Left lobe of liver (tissue), 2 donors: ENCODE measurements at places on chromosomes 2 and 18.

DNA sequence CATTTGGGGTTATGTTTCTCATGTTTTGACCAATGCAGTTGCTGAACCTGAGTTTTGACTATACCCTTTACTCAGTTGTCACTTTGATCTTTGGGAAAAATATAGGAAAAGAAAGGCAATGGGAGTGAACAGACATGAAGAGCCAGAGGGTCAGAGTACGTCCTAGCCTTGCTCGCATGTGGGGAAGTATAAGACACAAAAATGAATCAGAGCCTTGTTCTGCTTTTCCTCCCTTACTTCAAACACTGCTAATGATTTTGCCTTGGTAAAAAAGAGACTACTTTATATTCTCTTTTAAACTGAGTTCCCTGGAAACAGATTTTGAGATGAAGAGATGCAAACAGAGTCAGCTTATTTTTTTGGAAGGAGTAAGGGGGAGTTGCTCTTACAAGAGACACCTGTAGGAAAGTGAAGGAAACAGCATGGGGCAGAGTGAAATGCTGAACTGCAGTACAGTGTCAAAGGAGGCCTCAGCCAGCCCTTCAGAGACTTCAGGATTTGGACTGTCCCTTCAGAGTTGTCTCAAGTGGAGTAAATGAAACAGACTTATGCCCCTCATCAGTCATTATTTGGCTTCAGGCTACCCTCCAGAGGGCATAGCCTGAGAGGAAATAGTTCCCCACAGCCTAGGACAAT is 11.1 kb upstream of the FAP start:
- DNase-seq: no peak

- no peak for DNase-seq
These were observed 70.8 kb downstream of the MYO3B start for GRCh38 chr2:170248574-170249393.

GRCh38 chr2:105961599-105962146 is 217.0 kb downstream of the NCK2 start:
- no peak for DNase-seq

GRCh38 chr18:55375930-55376329 is 212.1 kb downstream of the TCF4 start:
- no peak for DNase-seq

DNA sequence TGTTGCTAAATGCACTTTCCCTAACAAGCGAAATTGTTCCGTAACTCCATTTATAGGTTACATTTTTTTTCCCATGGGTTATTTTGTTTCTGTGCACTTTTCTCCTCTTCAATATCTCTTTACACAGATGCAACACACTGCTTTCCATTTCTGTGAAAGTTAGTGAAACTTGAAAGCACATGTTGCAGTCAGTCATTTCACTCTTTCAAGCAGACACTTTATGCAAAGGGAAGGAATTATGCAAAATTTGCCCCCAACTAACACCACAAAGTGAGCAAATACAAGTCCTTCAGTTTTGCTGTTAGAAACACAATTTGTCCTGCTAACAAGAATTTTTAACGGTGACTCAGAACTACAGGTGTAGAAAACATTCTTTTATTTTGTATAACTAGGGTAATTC is 124.8 kb downstream of the PTH2R start:
- DNase-seq: no peak

DNA sequence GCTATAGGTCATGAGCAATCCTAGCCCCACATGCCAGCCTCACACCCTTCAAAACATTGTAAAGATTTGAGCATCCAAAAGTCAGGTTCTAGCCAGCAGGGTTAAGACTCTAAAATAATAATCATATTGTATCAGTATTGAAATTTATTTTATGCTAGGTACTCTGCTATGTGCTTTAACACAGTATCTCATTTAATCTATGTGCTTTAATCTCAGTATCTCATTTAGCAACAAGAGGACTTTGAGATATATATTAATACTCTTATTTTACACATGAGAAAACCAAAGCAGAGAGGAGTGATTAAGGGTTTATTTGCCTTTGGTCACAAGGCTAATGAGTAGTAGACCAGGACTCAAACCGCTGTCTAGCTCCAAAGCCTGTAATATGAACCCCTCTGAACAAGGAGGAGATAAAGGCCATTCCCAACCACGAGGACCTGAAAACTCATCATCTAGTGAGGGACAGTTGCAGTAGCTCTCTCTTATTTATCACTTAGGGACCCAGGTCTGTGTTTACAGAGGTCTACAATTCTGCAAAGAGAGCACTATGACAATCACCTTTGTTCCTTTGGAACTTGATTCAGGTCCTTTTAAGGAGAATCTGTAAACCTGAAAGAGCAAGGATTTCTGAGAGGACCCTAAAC is 116.5 kb upstream of the SERTAD2 start:
- no peak for DNase-seq

DNA sequence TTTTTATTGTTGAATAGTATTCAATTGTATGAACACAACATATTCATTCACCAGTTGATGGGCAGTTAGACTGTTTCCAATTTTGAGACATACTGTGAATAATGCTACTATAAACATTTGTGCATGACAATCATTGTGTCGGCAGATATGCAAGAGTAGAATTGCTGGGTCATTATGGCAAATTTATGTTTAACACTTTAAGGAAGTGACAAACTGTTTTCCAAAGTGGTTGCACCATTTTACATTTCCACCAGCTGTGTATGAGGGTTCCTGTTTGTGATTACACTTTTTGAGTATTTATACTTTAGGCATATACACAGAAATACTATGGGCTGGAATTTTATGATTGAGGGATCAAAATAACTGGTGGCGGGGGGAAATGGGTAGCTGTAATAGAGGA is 61.2 kb downstream of the MAP4K3 start:
- no peak for DNase-seq

GRCh38 chr18:49898421-49898820 is 85.1 kb upstream of the ACAA2 start:
- DNase-seq: no peak

DNA sequence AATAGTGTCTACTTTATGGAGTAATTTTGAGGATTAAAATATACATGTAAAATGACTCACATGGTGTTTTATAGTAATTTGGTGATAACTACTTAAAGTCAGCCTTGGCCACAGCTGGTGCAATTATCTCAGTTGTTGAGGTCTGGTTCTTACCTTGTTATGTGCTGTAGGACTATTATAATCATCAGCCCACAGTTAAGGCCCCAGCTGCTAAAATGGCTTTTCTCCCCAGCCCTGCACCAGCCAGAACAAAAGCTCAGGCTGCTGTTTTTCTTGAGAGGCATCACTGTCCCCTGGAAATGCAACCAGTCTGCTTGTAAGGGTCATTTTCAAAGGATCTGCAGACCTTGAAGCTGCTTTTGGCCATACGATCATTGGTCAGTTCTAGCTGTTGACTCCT is 283.3 kb upstream of the THUMPD2 start:
- DNase-seq: no peak

DNA sequence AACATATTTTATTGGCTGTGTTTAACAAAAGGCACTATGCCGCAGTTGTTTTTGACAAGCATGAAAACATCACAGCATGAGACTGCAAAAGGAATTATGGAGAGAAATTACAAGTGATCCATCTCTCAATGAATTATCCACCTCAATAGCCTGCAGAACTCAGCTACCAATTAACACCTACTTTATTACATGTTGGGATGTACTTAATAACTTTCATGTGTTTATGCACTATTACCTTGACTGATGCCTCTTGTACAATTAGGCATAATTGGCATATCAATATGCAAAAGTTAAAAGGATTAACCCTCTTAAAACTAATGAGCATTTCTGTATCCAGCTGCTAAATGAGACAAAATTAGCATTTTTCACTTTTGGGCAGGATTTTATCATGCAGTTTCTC is 27.8 kb downstream of the ARHGAP15 start:
- no peak for DNase-seq

GRCh38 chr18:58400331-58400870 is 228.5 kb downstream of the ALPK2 start:
- no peak for DNase-seq

GRCh38 chr18:45786941-45787340 is 38.5 kb upstream of the SIGLEC15 start:
- no peak for DNase-seq

DNA sequence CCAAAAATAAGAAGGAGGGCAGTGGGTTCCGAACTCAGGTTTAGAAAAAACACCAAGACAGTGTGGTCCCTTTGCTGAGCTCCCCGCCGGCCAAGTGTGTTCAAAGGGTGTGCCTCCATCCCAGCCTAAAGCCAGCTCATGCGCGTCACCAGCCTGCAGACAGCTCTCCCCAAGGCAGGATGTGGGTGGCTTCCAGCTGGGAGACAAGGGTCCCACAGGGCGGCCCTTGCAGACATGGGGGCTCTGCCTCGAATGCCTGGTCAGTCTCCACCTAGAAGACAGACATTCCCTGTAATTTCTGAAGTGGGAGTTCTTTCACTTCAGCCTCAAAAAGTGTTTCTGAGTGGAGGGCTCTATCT is 135.8 kb upstream of the GPC1 start:
- DNase-seq: no peak

DNA sequence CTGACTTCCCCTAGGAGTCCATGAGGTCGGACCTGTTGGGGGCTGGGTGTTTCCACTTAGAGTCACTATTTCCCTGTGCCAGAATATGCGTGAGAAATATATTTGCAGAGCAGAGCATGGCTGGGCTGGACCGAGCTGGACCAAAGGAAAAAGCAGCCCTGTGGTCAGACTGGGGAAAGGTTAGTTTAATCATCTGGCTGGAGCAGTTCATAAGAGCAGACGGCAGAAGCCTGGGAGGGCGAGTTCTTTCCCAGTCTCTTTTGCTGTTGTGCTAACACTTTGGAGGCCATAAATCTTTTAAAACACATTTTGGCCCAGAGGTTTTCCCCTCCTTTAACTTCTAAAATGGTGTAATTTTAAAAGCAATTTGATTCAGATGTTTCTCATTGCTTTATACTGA is 66.5 kb downstream of the GLI2 start:
- no peak for DNase-seq

- no peak for DNase-seq
These were observed 24.5 kb downstream of the PLEKHM3 start for GRCh38 chr2:208000701-208001395.

DNA sequence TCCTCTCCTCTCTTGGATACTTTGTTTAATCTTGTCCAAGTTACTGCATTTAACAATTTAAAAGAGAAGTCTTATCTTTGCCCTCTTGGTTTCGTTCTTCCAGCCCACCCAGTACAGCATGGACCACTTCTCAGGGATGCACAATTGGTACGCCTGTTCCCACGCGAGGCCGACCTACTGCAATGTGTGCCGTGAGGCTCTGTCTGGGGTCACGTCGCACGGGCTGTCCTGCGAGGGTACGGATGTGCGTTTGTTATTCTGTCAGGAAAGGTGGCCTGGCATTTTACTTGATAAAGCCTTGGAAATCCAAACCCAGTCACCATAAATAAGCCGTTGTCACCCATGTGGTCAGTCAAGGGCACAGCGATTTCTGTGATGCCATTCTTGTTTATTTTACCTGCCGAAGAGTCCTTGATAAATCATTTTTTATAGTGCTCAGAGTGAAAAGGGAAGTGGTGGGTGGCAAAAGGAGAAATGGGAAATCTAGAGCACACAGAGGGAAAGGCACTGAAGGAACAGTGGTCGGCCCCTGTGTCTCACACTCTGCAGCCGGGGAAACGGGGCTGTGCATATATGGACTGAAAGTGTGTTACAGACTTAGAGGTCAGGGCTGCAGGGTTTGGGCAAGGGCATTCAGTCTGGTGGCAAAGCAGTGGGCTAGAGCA is 80.5 kb downstream of the DGKD start:
- peak; percentile 34 for DNase-seq

DNA sequence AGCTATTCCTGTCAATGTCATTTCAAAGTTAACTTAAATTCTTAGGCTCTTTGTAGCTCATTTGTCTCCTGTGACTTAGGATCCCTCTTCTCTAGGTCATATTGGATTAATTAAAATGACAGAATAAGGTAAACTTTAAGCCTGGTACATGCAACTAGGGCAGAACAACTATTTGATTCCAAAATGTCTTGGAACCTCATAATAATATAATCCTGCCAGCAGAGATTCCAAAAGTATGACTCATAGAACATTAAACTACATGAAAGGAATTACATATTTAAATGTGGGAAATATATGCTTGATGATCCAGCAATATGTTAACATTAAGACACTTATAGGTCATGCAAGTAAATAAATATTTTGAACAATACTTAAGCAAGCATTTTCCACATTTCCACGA is 63.3 kb downstream of the COL3A1 start:
- DNase-seq: no peak

- no peak for DNase-seq
These were observed 1700.5 kb upstream of the TMEFF2 start for GRCh38 chr2:193895226-193895625.

- DNase-seq: no peak
These were observed 110.4 kb downstream of the LRP1B start for GRCh38 chr2:142020368-142020767.

DNA sequence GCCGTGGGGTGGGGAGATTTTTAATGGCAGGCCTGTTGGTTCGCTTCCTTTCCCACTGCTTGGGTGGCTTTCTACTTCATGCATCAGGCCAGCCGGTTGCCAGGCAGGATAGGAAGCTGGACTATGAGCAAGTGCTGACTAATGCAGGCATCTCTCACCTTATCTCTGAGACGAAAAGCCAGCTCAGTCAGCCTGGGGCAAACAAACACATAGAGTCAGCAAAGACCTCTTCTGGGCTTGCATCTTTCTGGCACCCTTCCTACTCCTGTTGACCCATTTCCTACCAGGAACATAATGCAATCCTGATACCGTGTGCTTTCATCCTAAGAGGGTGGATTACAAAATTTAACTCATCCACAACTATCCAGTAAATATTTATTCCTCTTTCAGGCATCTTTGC is 416.6 kb upstream of the MEX3C start:
- no peak for DNase-seq

DNA sequence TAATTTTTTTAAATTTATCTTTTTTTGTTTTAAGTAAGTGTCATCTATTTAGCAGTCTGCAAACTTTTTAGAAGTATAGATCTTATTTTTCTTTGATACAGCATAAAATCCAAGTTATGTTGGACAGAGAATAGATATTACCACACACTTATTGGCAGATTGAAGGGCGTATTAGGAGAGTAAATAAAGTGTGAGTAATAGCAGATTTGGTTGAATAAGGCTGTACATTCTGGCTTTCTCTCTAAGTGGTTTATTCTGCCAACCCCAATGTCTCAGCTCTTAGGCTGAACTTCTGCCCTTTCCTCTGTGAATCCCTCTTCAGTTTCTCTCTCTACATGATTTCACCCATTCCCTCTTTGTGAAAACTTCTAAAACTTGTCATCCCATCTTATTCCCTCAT is 651.2 kb downstream of the DCC start:
- DNase-seq: no peak
